SIG-M5 (cell line): ENCODE measurements at places on chromosomes 16 and 17.

DNA sequence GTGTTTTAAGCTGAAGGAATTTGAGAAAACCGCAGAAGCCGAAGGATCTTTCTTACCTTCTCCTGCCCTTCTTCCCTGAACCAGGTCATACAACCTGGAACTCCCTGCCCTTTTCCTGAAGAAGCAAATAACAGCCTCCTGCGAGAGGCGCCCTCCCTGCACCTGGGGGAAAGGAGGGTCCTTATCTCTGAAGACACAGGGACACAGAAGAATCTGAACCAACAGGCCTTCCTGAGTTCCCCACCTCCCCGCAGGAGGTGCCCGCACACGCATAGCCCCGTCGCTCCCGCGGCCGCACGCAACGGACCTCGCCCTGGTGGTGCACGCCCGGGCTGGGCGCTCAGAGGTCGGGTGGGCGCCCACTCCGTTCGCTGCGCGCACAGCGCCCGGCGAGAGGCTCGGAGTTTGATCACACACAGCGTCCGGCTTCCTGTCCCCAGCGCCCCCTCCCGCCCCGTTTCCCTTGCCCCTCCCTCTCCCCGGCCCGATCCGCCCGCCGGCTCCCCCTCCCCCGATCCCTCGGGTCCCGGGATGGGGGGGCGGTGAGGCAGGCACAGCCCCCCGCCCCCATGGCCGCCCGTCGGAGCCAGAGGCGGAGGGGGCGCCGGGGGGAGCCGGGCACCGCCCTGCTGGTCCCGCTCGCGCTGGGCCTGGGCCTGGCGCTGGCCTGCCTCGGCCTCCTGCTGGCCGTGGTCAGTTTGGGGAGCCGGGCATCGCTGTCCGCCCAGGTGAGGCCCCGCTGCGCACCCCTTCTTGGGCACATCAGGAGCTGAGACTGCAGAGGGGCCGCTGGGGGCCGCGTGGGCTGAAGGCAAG is at the start of gene TNFSF12:
Gene TNFSF12 (plus strand): TSS at position 474 of the 816 bp plus-strand sequence. CDS start 96 bp downstream, at position 570.
- no peak for DNase-seq

DNA sequence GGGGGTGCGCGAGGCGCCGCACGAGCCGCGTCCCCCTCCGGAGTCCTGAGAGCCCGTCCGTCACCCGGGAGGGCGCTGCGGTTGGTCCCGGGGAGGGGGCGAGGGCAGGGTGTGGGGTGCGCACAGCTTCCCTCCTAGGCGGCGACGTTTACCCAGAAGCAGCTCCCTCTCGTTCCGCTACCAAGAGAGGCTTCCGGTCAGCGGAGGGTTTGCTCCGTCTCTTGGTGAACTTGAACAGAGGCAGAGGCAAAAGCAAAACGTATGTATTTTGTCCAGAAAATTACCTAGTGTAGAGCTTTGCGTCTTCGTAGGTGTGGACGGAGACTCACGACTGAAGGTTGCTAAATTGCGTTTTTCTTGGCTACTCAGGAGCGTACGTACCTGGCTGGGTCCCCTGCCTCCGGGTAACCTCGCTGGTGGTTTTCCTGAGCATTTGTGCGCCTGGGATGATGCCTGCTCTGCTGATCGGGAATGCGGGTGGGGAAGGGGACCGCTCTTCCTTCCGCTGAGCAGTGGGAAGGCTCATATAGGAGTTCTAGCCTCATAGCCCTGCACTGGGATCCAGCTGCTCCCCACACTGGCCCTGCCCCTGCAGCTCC is 833 bp downstream of the WSCD1 start:
- no peak for DNase-seq

- DNase-seq = no peak
These were observed 73.5 kb upstream of the KIF2B start for GRCh38 chr17:53749178-53749577.

- DNase-seq = no peak
These were observed 92.9 kb downstream of the RGS9 start for GRCh38 chr17:65230040-65230439.

GRCh38 chr16:1089822-1090619 is 6.0 kb downstream of the C1QTNF8 start:
- DNase-seq = no peak

DNA sequence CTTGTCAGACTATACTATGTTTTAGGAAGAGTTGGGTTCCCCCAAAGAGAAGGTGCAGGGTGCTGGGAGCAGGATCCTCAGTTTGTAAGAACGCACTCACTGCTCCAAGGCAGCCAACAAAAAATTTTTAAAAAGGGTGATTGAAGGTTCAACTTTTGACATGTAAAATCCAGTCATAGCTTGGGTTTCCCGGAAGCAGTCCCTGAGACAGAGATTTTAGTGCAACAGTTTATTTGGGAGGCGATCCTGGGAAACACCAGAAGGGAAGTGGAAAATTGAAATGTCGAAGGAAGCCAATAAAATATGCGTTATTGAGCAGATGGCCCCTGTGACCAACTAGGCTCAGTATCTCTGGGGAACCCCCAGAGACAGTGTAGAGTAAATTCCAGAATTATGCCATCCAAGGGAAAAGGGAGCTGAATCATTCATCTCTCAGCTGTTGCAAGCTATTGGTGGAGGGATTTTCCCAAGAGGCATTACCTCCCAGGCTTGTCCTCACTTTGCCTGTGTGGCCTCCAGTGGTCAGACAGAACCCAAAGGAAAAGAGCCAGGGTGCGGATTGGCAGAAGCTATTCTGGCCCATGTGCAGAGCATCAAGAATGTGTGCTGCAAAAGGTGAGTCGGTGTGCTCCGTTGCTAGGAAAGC is 72.9 kb downstream of the HS3ST3B1 start:
- DNase-seq = no peak

DNA sequence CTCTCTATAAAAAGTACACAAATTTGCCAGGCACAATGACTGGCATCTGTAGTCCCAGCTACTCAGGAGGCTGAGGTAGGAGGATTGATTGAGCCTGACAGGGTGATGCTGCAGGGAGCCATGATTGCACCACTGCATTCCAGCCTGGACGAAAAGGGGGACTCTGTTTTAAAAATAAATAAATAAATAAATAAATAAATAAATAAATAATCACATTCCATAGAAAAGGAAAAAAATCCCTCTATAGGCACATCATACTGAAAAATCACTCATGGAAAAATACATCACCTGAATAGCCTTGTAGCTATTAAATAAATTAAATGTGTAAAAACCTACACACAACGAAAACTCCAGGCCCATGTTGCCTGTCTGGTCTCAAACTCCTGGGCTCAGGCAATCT is 56.4 kb downstream of the CPPED1 start:
- no peak for DNase-seq

DNA sequence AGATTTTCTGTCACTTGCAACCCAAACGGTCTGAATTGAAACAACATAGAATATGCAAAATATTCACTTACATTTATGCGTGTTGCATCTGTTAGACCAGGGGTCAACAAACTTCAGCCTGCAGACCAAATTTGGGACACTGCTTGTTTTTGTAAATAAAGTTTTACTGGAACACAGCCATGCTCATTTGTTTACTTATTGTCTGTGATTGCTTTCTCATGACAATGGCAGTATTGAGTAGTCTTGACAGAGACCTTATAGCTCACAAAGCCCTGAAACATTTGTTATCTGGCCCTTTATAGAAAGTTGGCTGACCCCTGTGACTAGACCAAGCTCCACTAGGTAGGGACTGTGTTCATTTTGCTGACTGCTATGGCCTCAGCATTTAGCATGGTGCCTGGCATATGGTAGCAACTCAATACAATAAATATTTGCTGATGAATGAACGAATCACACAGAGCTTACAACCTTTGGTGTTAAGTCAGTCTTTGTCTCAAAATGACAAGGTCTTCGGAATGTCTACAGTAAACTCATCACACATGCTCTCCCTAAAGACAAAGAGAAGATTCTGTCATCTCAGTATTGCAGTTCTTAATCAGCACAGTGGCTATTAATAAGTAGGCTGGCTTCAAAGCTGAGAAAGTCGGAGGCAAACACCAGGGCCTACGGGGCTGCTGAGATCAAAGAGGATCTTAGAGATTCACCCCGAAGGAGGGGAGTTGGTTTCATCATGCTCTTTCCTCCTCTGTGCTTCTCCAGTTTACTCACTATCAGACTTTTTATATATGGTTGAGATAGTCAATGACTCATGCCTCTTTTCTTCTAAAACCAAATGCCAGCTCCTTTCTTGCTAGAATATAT is 95.2 kb upstream of the AXIN2 start:
- DNase-seq = no peak

DNA sequence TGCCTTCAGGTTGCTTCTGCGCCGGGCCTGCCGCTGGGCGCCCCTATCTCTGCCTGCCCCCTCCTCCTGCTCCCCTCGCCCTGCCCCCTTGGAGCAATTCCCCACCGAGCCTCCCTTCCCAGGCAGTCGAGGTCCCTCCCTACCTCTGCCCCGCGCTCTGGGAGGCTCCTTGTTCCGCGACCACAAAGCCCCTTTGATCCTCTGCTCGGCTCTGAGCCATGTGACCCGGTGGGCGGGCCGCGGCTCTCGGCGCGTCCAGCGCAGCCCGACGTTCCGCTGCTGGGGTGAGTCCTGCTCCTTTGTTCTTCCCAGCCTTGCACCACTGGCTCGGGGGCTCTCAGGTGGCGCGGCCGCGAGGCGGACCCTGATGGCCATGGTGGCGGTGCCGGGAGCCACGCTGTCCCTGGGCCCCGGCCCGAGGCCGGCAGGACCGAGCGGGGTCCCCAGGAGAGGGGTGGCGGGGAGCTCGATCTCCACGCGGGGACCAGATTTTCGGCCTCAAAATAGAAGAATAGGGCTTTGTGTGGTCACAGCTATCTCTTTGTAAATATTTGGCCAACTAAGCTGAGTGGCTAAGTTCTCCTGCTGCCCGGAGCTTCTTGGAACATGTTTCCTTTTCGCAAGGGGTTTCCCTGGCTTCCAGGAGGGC is 310.6 kb downstream of the SEC14L1 start:
- DNase-seq = no peak

DNA sequence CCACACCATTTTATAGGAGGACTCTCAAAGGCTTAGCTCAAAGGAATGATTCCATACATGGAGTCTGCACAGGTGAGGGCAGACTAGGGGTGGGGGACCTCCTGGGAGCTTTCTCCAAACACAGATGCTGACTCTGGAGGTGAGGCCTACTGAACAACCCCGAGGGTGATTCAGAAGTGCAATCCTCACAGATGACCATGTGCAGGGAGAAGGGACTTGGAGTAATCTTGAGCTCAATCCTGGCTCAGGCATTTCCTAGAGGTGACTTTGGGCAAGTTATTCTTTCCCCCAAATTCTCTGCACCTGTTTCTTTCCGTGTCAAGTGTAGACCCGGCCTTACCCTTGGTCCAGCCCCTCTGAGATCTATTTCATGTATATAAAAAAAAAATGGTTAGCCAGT is 401.5 kb downstream of the SLC39A11 start:
- DNase-seq = no peak

DNA sequence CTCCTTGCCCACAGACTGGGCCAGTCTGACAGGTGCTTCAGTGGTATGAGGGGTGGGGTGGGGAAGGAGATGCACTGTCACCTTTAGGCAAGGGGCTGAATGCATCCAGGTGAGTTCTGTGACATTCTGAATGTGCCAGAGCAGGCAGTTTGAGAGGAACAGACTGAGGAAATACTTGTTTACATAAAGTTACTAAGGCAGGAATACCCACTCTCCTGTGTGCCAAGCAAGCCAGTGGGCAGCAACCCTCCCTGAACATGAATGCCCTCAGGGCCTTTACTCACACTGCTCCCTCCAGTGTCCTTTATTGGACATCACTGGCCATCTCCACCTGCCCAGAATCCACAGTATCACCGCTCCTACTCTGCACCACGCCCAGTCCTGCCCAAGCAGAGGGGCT is 33.1 kb upstream of the ULK2 start:
- DNase-seq = no peak

- no peak for DNase-seq
These were observed 787 bp downstream of the ZFPM1 start for GRCh38 chr16:88453611-88454522.

- DNase-seq = no peak
These were observed 466 bp downstream of the WDR90 start for GRCh38 chr16:649631-650030.

DNA sequence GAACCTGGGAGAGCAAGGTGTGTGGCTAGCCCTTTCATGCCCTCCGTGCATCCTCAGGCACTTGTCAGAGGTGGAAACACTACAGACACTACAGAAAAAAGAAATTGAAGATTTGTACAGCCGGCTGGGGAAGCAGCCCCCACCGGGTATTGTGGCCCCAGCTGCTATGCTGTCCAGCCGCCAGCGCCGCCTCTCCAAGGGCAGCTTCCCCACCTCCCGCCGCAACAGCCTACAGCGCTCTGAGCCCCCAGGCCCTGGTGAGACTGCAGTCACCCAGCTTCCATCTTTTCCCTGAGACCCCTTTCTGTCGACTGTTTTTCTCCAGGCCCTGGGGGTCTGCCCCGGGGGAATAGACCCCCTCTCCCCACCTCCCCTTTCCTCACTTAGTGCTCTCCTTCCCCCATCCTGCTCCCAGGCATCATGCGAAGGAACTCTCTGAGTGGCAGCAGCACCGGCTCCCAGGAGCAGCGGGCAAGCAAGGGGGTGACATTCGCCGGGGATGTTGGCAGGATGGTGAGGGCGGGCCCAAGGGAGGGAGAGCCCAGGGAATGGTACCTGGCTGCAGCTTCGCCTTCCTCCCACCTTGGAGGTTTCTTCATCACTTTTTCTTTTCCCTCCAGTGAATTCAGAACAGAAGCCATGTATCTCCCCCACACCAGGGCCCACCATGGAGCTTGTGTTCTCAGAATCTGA is 2.3 kb downstream of the COA3 start:
- DNase-seq = no peak

DNA sequence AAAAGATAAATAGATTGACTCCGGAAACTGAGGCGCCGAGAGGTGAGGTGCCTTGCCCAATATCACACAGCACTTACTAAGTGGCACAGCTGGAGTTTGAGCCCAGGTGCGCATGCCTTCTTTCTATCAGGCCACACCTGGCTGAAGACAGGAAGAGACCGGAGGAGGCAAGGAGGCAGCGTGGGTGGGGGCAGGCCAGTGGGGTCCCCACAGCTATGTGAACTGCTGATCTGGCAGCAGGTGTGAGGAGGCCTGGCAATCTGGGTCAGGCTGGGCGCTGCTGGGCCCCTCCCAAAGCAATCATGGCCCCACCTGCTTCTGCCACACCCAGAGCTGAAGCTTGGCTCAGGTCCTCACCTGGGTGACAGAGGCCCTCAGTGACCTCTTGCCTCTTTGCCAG is 1.9 kb upstream of the GDPD3 start:
- DNase-seq = no peak
